ENCODE measurements at places on chromosomes 7 and 10. TPM values are rescaled to one million over a fixed set of nuclear protein-coding genes. Genes with fewer than 3 reads are reported as not detected.

Gene PTPRZ1
- 11.4 TPM for total RNA-seq

Gene CISD1
- total RNA-seq, result 29.3 TPM

Gene ACTR3C
- not detected for total RNA-seq

Gene HIP1
- total RNA-seq, result 65.5 TPM

Gene GLCCI1
- total RNA-seq, result 30.7 TPM

Gene ZNF655
- 74.0 TPM for total RNA-seq

Gene DLX6
- not detected for total RNA-seq

Gene ITGA8
- total RNA-seq, result 0.93 TPM

Gene NXPH1
- 3.8 TPM for total RNA-seq

Gene IL15RA
- total RNA-seq, result not detected

Gene ANKRD1
- not detected for total RNA-seq

Gene FGFR2
- total RNA-seq, result 7.4 TPM

Gene FGFBP3
- 7.5 TPM for total RNA-seq

Gene GJC3
- total RNA-seq, result not detected

Gene DDC
- 3.8 TPM for total RNA-seq

Gene SFTPD
- 0.51 TPM for total RNA-seq

Data from glutamatergic neuron (in vitro differentiated cells).